Cardiac muscle cell (in vitro differentiated cells and primary cell): ENCODE measurements at places on chromosomes 4 and X. TPM values are rescaled to one million over a fixed set of nuclear protein-coding genes. Genes with fewer than 3 reads are reported as not detected.

The SMR3A gene
- not detected in 2 replicates for polyA plus RNA-seq

The FAM133A gene
- 0.31 and 1.9 TPM in 2 replicates for polyA plus RNA-seq

The RENBP gene
- 7.4 and 8.7 TPM in 2 replicates for polyA plus RNA-seq

The SPINK2 gene
- polyA plus RNA-seq: 0.47 TPM in 1 of 2 replicates, not detected in the other

The FANCB gene
- polyA plus RNA-seq: 1.7 TPM in 1 of 2 replicates, not detected in the other

The UGT2A1 gene
- not detected in 2 replicates for polyA plus RNA-seq

The USP17L30 gene
- polyA plus RNA-seq: not detected in 2 replicates

The ASB5 gene
- 0.45 TPM in 1 of 2 replicates, not detected in the other for polyA plus RNA-seq

The MAGEB1 gene
- polyA plus RNA-seq: not detected in 2 replicates
